ENCODE measurements at places on chromosomes 11 and 22.
A peak's percentile ranks its signal among the peaks of the same experiment; 100 is the strongest.

DNA sequence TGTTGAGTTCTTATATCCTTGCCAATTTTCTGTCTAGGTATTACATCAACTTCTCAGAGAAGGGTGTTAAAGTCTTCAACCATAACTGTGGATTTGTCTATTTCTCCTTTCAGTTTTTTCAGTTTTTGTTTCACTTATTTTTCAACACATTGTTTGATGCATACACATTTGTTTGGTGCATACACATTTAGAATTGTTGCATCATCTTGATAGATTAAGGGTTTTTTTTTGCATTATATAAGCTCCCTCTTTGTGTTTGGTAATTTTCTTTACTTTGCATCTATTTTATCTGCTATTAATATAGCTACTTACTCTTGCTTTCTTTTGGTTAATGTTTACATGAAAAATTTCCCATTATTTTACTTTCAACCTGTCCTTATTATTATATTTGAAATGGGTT is 20.8 kb upstream of the TRAF6 start:
- no peak overlapping the region for H3K4me3 ChIP-seq
- H3K4me1 ChIP-seq, result peaks cover 5% of the 10 kb centered on the region
- H3K36me3 ChIP-seq, result no peaks in the 10 kb centered on the region
- no peaks in the 10 kb centered on the region for H3K27me3 ChIP-seq
- no peak for DNase-seq

- no peak overlapping the region for H3K27ac ChIP-seq
- H3K4me3 ChIP-seq, result peak overlapping the region; percentile 14
- no peaks in the 10 kb centered on the region for H3K36me3 ChIP-seq
- H3K4me1 ChIP-seq, result peaks cover 4% of the 10 kb centered on the region
- H3K27me3 ChIP-seq, result peaks cover 73% of the 10 kb centered on the region
These were observed 28.1 kb upstream of the FBXO3 start for GRCh38 chr11:33802194-33802950.

GRCh38 chr11:129319751-129320150 is 55.9 kb upstream of the BARX2 start:
- H3K27ac ChIP-seq, result no peak overlapping the region
- no peaks in the 10 kb centered on the region for H3K4me1 ChIP-seq
- DNase-seq, result no peak
- no peaks in the 10 kb centered on the region for H3K36me3 ChIP-seq
- no peak overlapping the region for H3K4me3 ChIP-seq
- H3K27me3 ChIP-seq, result peaks cover 15% of the 10 kb centered on the region

GRCh38 chr22:29700206-29700899 is 19.4 kb upstream of the CABP7 start:
- DNase-seq, result no peak
- H3K4me1 ChIP-seq, result peaks cover 11% of the 10 kb centered on the region
- H3K27me3 ChIP-seq, result peaks cover 26% of the 10 kb centered on the region
- no peak overlapping the region for H3K27ac ChIP-seq
- no peak overlapping the region for H3K4me3 ChIP-seq

DNA sequence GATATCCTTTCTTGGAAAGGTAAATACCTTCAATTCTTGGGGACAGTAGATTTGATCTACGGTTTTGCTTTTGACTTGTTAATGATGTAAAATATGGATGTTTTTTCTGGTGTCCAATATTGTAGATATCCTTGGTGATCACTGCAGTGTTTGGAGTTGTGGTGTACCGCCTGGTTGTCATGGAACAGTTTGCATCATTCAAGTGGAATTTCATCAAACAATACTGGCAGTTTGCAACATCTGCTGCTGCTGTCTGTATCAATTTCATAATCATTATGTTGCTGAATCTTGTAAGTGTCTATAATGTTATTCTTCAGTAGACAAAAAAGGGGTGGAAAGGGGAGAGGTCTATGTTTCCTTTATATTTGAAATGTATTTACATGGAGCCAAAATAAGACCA is 27.4 kb upstream of the MUC15 start:
- no peak overlapping the region for H3K27ac ChIP-seq
- no peak overlapping the region for H3K4me3 ChIP-seq
- no peaks in the 10 kb centered on the region for H3K36me3 ChIP-seq
- H3K4me1 ChIP-seq, result no peaks in the 10 kb centered on the region
- DNase-seq, result no peak

DNA sequence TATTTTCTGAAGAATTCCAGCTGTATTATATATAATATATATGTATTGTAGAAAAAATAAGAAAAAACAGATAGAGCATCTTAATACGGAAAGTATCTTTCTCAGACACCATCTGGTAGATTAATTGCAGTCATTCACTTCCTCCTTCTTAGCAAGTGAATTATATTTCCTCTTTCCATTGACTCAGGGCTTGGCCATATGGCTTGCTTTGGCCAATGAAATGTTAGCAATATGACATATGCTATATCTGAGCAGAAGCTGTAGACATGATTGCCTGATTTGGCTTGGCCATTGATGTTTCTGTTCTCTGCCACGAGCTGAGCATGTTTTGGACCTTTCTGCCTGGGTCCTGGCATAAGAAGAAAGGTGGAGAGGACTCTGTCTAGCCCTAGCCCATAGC is 34.4 kb upstream of the ZBED5 start:
- H3K27ac ChIP-seq, result no peak overlapping the region
- H3K4me3 ChIP-seq, result no peak overlapping the region
- peaks cover 1% of the 10 kb centered on the region for H3K4me1 ChIP-seq
- no peak for DNase-seq

GRCh38 chr11:17722000-17722643 is 2.8 kb downstream of the MYOD1 start:
- no peak for DNase-seq
- no peak overlapping the region for H3K27ac ChIP-seq
- H3K27me3 ChIP-seq, result peaks cover 100% of the 10 kb centered on the region

DNA sequence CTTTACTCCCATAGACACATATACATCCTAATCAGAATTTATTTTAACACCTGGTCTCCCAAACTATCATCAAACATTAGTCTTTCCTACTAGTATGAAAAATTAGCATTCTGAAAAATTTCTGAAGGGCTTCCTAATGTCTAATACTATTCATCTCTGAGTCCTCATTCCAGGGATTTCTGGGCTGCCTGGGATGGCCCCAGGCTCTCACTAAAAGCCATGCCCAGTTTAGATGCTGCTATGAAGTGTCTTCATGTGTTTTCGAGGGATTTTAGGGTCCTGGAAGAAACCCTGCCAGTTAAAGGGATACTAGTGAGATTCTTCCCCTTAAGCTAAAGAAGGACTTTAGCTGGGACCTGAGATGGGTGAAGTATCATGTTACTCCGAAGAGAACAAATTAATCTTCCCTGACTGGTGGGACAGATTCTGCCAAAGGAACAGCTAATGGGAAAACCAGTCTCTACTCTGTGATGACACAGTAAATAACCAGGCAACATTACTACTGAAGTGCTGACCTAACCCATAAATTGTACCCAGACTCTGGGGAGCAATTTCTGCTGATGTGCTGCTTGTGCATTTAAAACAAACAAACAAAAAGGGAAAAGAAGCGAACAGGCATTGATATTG is 342.6 kb downstream of the SOX6 start:
- H3K36me3 ChIP-seq, result no peaks in the 10 kb centered on the region
- no peak overlapping the region for H3K4me3 ChIP-seq
- H3K27me3 ChIP-seq, result no peaks in the 10 kb centered on the region
- DNase-seq, result no peak
- no peak overlapping the region for H3K27ac ChIP-seq

DNA sequence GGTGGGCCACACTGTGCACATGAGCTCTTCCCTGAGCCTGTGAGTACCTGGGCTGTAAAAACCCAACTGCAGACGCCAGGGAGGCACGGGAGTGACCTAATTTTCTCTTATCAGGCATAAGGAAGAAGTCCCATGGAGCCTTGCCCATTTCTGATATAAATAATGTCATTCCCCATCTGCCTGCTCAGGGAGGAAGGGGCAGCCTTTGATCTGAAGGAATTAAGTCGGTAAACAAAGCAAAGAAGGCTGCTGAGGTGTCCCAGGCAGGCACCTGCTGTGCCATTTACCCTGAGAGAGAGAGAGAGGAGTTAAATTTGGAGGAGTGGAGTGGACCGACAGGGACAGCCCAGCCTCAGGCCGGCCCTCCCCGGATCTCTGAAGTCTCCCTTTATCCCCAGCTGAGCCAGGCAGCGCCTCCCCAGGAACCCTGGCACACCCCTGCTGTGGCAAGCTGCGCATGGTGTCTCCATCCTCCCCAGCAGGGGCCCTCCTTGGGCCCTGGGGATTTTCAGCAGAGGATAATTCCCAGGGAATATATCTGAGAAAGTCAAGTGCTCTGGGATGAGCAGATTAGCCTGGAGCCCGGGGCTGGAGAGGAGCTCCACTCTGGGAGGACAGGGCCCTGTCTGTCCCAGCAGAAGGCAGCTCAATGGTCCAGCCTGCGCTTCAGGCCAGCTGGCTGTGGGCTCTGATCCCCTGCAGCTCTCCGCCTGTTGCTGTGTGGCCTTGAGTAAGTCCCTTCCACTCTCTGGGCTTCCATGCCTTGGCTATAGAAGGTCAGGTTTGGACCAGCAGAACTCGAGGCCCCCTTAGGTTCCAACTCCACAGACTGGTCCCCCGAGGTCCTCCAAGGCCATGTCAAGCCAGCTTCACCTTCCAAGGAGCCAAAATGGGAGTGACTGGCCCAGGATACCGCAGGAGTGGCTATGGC is 17.5 kb upstream of the CABP7 start:
- H3K36me3 ChIP-seq, result no peaks in the 10 kb centered on the region
- DNase-seq, result no peak
- peaks cover 11% of the 10 kb centered on the region for H3K4me1 ChIP-seq
- H3K27me3 ChIP-seq, result peaks cover 26% of the 10 kb centered on the region
- no peak overlapping the region for H3K4me3 ChIP-seq

GRCh38 chr11:131622193-131622592 is 251.8 kb downstream of the NTM start:
- H3K27me3 ChIP-seq, result no peaks in the 10 kb centered on the region
- no peak overlapping the region for H3K27ac ChIP-seq
- H3K4me3 ChIP-seq, result no peak overlapping the region

- no peak overlapping the region for H3K4me3 ChIP-seq
- H3K4me1 ChIP-seq, result no peaks in the 10 kb centered on the region
- no peak for DNase-seq
- H3K36me3 ChIP-seq, result no peaks in the 10 kb centered on the region
These were observed 61.8 kb downstream of the UBASH3B start for GRCh38 chr11:122717264-122717867.

GRCh38 chr11:114438303-114438702 is 964 bp upstream of the REXO2 start:
- H3K27ac ChIP-seq, result no peak overlapping the region
- H3K4me1 ChIP-seq, result peaks cover 10% of the 10 kb centered on the region
- H3K27me3 ChIP-seq, result no peaks in the 10 kb centered on the region
- H3K4me3 ChIP-seq, result no peak overlapping the region
- no peak for DNase-seq

GRCh38 chr11:123357353-123357989 is 72.6 kb upstream of the GRAMD1B start:
- H3K27ac ChIP-seq, result no peak overlapping the region
- peaks cover 56% of the 10 kb centered on the region for H3K27me3 ChIP-seq
- H3K4me3 ChIP-seq, result peak overlapping the region; percentile 62
- peaks cover 4% of the 10 kb centered on the region for H3K4me1 ChIP-seq

- no peaks in the 10 kb centered on the region for H3K36me3 ChIP-seq
- H3K27me3 ChIP-seq, result no peaks in the 10 kb centered on the region
- no peak for DNase-seq
- H3K27ac ChIP-seq, result no peak overlapping the region
- peaks cover 27% of the 10 kb centered on the region for H3K4me1 ChIP-seq
These were observed 82.5 kb downstream of the LARGE1 start for GRCh38 chr22:33837826-33838225.

DNA sequence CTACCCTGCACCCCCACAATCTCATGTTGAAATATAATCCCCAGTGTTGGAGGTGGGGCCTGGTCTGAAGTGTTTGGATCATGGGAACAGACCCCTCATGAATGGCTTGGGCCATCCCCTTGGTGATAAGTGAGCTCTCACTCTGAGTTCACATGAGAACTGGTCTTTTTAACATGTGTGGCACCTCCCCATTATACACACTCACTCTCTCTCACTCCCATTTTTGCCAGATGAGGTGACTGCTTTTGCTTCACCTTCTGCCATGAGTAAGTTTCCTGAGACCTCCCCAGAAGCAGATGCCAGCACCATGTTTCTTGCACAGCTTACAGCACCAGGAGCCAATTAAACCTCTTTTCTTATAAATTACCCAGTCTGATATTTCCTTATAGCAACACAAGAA is 32.1 kb upstream of the DRD2 start:
- no peaks in the 10 kb centered on the region for H3K36me3 ChIP-seq
- no peaks in the 10 kb centered on the region for H3K27me3 ChIP-seq
- no peak for DNase-seq
- no peaks in the 10 kb centered on the region for H3K4me1 ChIP-seq

GRCh38 chr11:64722141-64723065 is 594 bp downstream of the NRXN2 start:
- H3K4me1 ChIP-seq, result peaks cover 3% of the 10 kb centered on the region
- no peaks in the 10 kb centered on the region for H3K36me3 ChIP-seq
- no peak overlapping the region for H3K27ac ChIP-seq
- peaks cover 55% of the 10 kb centered on the region for H3K27me3 ChIP-seq
- DNase-seq, result no peak
- no peak overlapping the region for H3K4me3 ChIP-seq

- H3K4me3 ChIP-seq, result no peak overlapping the region
- no peak for DNase-seq
- no peaks in the 10 kb centered on the region for H3K36me3 ChIP-seq
- H3K27me3 ChIP-seq, result no peaks in the 10 kb centered on the region
These were observed 8.0 kb downstream of the DENND6B start for GRCh38 chr22:50318698-50319411.

- no peaks in the 10 kb centered on the region for H3K36me3 ChIP-seq
- no peaks in the 10 kb centered on the region for H3K27me3 ChIP-seq
- no peak overlapping the region for H3K27ac ChIP-seq
- H3K4me1 ChIP-seq, result no peaks in the 10 kb centered on the region
- no peak for DNase-seq
- no peak overlapping the region for H3K4me3 ChIP-seq
These were observed 253.3 kb upstream of the ISX start for GRCh38 chr22:34812631-34813030.

GRCh38 chr22:37218399-37218770 is 6.1 kb upstream of the SSTR3 start:
- peaks cover 6% of the 10 kb centered on the region for H3K4me1 ChIP-seq
- no peaks in the 10 kb centered on the region for H3K36me3 ChIP-seq
- no peak for DNase-seq
- H3K27me3 ChIP-seq, result no peaks in the 10 kb centered on the region
- no peak overlapping the region for H3K27ac ChIP-seq

DNA sequence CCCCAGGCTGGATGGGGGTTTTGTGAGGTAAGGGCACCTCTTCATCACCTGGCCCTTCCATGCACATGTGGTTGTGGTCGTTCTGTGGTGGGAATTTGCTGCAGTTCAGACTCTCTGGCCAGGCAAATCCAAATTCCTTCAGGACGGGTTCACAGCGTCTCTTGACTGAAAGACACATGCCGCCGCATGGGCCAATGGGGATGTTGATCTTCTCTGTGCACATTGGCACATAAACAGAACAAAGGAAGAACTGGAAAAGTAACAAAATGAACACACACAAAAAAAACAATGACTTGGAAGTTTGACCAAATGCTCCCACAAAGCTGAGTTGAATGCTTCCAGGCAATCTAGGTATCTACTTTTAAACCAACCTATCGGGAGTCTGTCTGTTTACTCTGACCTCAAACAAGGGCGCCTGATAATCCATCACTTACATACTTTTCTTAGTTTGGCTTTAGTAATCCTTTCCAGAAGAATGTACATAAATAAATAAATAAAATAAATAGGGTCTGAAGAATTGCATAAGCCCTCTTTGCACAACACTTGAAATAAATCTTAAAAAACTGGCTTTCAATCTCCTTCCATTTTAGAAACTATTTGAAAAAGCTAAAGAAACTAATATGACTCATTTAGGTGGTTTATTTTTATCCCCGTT is 2.8 kb downstream of the FZD4 start:
- H3K4me1 ChIP-seq, result peaks cover 49% of the 10 kb centered on the region
- peaks cover 12% of the 10 kb centered on the region for H3K36me3 ChIP-seq
- H3K4me3 ChIP-seq, result peak overlapping the region; percentile 99
- no peak overlapping the region for H3K27ac ChIP-seq

GRCh38 chr11:126310992-126311310 is 7.1 kb downstream of the DCPS start:
- no peak overlapping the region for H3K4me3 ChIP-seq
- H3K4me1 ChIP-seq, result no peaks in the 10 kb centered on the region

All from cardiac muscle cell (in vitro differentiated cells and primary cell).